Fibroblast of lung (primary cell): ENCODE measurements at places on chromosomes 6 and 20. TPM values are rescaled to one million over a fixed set of nuclear protein-coding genes. Genes with fewer than 3 reads are reported as not detected.
A peak's percentile ranks its signal among the peaks of the same experiment; 100 is the strongest.

DNA sequence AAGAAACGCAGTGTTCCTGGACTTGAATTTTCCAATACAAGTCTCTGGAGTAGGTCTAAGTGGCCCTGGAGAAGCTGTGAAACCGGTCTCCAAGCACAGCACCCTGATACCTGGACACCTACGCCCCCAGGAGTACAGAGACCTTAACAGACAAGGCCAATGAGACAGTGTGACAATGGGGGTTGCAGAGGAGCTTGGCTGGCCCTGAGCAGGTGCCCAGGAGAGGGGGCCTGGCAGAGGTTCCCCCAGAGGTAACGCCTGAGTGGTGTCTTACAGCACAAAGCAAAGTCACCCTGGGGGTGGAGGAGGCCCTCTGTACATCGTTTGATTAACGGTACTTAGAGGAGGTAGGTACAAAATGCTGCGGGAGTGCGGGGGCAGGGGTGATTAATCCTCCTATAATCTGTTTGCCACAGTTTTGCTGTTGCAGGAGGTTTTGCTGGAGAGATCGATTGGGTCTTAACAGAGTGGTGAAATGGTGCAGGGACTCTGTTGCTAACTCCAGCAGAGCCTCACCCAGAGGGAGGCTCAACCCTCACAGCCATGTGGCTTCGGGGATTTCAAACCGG lies 37.3 kb upstream of the APCDD1L start:
- DNase-seq = peak; percentile 39

- no peak for DNase-seq
Observed at GRCh38 chr6:106315765-106316374, 9.7 kb downstream of the ATG5 start.

DNA sequence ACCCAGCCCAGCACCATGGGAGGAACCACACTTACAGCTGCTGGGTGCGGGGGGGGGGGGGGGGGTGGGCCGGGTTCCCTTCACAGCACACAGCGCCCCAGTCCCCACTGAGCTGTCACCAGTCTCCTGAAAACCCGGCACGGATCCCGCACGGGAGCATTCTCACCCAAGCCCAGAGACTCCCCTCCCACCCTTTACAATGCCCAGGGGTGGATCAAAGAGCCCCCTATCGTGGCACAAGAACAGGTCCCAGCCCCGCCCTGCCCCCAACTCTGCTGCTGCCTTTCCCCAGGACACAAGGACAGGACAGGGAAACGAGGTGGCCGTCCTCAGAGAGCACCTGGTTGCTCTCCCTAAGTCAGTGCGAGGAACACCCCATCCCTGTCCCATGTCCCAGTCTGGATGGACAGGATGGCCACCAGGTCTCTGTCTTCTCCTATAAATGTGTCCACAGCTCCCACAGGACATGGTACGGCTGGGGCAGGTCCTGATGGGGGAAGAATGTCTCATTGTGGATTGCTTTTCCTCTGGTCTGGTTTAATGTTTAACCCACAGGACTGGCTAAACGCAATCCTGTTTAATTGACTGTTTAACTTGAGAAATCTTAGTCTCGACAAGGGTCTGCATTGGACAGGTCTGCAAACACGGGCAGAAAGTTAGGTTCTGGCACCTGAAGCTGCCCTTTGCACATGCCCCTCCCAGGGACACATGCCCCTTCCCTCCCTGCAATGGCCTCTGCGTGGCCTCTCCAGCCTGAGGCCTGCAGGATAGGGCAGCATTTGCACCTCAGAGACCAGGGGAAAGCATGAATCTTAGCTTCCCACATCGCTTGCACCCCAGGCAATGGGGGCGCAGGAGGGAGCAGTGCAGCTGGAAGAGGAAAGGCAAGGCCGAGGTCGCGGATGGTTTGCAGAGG lies 45.3 kb downstream of the DACT2 start:
- no peak for DNase-seq

DNA sequence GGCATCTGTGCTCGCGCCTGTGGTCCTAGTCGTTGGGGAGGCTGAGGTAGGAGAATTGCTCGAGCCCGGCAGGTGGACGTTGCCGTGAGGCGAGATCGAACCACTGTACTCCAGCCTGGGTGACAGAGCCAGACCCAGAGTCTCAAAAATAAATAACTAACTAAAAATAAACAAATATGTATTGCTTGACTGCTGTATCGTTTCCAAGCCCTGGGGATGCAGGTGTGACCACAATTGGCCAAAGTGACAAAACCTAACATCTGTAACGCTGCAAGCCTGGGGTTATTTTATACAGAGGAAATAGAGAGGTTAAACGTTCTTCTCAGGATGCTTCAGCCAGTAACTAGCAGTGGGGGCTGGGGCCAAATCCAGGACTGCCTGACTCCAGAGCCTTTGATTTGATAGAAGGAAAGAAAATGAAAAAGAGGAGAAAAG lies 1.9 kb upstream of the SRSF3 start:
- no peak for DNase-seq

DNA sequence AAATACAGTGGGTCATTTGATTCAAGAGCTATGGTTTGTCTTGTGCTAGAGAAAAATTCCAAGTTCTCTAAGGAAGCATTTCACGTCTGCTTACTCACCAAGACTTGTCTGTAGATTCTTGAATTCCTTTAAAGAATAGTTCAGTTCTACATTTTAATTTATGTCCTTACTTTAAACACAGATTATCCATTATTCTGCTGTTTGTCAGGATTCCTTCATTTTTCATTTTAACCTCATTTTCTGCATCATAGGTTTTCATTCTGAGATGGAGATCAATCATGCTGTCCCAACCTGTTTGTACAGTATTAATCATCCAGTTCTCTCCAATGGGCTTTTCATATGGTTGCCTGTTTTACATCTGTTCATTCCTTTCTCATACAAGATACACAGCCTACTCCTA lies 24.5 kb upstream of the POPDC3 start:
- DNase-seq = peak; percentile 95

GRCh38 chr20:924639-925038 lies 8.5 kb upstream of the ANGPT4 start:
- no peak for DNase-seq

DNA sequence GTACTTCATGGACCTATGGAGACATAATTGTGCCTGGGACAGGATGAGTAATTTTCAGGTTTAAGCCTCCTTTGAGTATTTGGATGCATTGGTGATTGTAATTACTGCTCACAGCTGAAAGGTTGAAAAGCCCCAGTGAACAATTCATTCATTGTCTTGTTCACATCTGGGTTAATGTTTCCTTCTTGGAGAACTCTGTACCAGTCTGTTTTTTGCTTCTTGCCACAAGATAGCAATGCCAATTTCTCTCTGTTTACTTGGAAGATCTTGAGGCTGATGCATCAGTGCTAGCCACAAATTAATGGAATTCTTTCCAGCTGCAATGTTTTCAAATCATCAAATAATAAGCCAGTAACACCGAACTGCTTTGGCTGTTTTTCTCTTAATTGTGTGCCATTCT lies 207.8 kb downstream of the BMP2 start:
- no peak for DNase-seq

DNA sequence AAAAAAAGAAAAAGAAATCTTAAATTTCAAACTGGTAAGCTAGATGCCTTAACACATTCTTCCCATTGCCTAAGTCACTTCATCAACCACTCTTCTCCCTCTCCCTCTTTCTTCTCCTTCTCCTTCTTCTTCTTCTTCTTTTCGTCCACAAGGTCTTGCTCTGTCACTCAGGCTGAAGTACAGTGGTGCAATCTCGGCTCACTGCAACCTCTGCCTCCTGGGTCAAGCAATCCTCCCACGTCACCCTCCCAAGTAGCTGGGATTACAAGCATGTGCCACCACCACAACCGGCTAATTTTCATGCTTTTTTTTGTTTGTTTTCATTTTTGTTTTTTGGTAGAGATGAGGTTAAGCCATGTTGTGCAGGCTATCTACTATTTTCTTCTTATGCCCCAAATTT lies 60.2 kb downstream of the GPR63 start:
- no peak for DNase-seq

- DNase-seq = peak; percentile 6
Observed at GRCh38 chr20:31945785-31946184, 6.1 kb downstream of the PDRG1 start.

The HRH3 gene
- not detected in 2 replicates for total RNA-seq

The KHDC1L gene
- not detected in 2 replicates for total RNA-seq

The C2 gene
- total RNA-seq = 16.8 and 27.2 TPM in 2 replicates

The RNF182 gene
- total RNA-seq = 2.5 and 2.6 TPM in 2 replicates
